Activated naive CD4-positive, alpha-beta T cell treated with anti-CD3 and anti-CD28 coated beads, Interleukin-2, amount 10 ng/mL, durations not matched to agents 5 hours and 36 hours (primary cell): ENCODE measurements at places on chromosomes 13 and 19. TPM values are rescaled to one million over a fixed set of nuclear protein-coding genes. Genes with fewer than 3 reads are reported as not detected.

Gene STXBP2
- total RNA-seq, result 161 TPM

Gene CDC37
- total RNA-seq, result 208 TPM

Gene INSL3
- 7.4 TPM for total RNA-seq

Gene C19orf33
- not detected for total RNA-seq

Gene GDF15
- not detected for total RNA-seq

Gene SLC10A2
- total RNA-seq, result not detected

Gene TRMT1
- total RNA-seq, result 51.6 TPM

Gene CEACAM6
- not detected for total RNA-seq

Gene KLK15
- not detected for total RNA-seq

Gene CADM4
- 0.30 TPM for total RNA-seq

Gene TSEN34
- 11.6 TPM for total RNA-seq

Gene TNNT1
- total RNA-seq, result not detected

Gene TMIGD2
- 50.3 TPM for total RNA-seq

Gene PABPC3
- 0.60 TPM for total RNA-seq

Gene ZNF709
- total RNA-seq, result 3.2 TPM

Gene SMIM24
- not detected for total RNA-seq

Gene NALCN
- not detected for total RNA-seq
